ENCODE measurements at places on chromosomes 5 and 9. TPM values are rescaled to one million over a fixed set of nuclear protein-coding genes. Genes with fewer than 3 reads are reported as not detected.

Gene GARIN3
- total RNA-seq, result not detected

GRCh38 chr9:5178126-5178805, 7.2 kb downstream of the INSL6 start:
- DNase-seq, result no peak
- no peak overlapping the region for H3K4me3 ChIP-seq
- no peaks in the 10 kb centered on the region for H3K27me3 ChIP-seq
- no peaks in the 10 kb centered on the region for H3K36me3 ChIP-seq
- H3K27ac ChIP-seq, result no peak overlapping the region
- H3K4me1 ChIP-seq, result no peaks in the 10 kb centered on the region

DNA sequence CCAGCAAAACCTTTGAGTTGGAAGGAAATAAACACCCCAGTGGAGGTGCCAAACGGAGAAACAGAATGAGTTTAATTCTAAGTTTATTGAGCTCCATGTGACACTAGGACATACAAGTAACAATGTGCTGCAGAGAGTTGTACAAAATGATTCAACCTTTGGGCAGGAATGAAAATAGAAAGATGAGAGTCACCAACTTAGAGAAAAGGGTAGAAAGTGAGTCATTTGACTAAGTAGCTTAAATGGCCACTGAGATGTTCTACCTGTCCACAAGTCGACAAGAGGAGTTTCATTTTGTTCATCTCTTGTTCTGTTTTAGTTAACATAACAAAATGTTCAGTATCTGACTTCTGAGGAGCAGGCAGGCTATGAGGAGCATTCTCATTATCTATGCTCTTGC, 284.7 kb downstream of the NR2F1-AS1 start:
- H3K27me3 ChIP-seq, result no peaks in the 10 kb centered on the region
- no peak overlapping the region for H3K4me3 ChIP-seq
- no peak overlapping the region for H3K27ac ChIP-seq
- H3K4me1 ChIP-seq, result no peaks in the 10 kb centered on the region
- DNase-seq, result no peak

GRCh38 chr9:4384750-4385149, 84.9 kb upstream of the GLIS3 start:
- H3K4me3 ChIP-seq, result no peak overlapping the region
- H3K27me3 ChIP-seq, result no peaks in the 10 kb centered on the region
- no peak for DNase-seq
- H3K27ac ChIP-seq, result no peak overlapping the region
- no peaks in the 10 kb centered on the region for H3K36me3 ChIP-seq

DNA sequence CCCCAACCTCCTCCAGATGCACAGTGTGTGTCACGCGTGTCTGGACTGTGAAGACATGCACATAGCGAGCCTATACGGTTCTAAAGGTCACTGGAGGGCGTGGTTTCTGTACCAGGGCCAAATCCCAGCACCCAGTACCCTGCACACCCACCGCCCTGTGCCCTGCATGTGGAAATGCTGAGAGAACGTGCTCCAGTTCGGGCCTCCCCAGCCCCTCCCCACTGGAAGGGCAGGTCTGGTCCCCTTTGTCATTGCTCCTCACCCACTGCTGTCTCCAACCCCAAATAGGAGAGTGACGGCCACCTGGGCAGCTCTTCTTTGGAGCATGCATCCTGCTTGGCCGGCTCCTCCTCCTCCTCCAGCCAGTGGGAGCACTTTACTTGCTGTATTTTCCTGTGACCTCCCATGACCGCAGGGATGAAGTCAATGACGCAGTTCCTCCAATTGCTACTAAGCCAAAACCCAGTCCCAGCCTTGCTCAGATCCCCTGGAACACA, 116.7 kb downstream of the WNK2 start:
- H3K27me3 ChIP-seq, result no peaks in the 10 kb centered on the region
- H3K4me1 ChIP-seq, result no peaks in the 10 kb centered on the region
- no peaks in the 10 kb centered on the region for H3K36me3 ChIP-seq
- no peak overlapping the region for H3K4me3 ChIP-seq
- DNase-seq, result no peak

GRCh38 chr9:112084334-112084733, 90.8 kb downstream of the SUSD1 start:
- no peaks in the 10 kb centered on the region for H3K4me1 ChIP-seq
- DNase-seq, result no peak
- no peak overlapping the region for H3K27ac ChIP-seq
- no peaks in the 10 kb centered on the region for H3K36me3 ChIP-seq
- no peaks in the 10 kb centered on the region for H3K27me3 ChIP-seq

Gene FEM1C
- total RNA-seq, result 10.6 TPM

- H3K36me3 ChIP-seq, result no peaks in the 10 kb centered on the region
- H3K27ac ChIP-seq, result no peak overlapping the region
- H3K4me1 ChIP-seq, result no peaks in the 10 kb centered on the region
- no peaks in the 10 kb centered on the region for H3K27me3 ChIP-seq
- no peak overlapping the region for H3K4me3 ChIP-seq
Measured at GRCh38 chr5:77157732-77158532, 52.5 kb upstream of the PDE8B start.

- no peaks in the 10 kb centered on the region for H3K4me1 ChIP-seq
- no peak overlapping the region for H3K27ac ChIP-seq
- H3K4me3 ChIP-seq, result no peak overlapping the region
- no peaks in the 10 kb centered on the region for H3K27me3 ChIP-seq
- H3K36me3 ChIP-seq, result no peaks in the 10 kb centered on the region
Measured at GRCh38 chr5:178533136-178533535, 57.1 kb downstream of the COL23A1 start.

GRCh38 chr5:96279801-96280542, 153.1 kb downstream of the PCSK1 start:
- no peaks in the 10 kb centered on the region for H3K27me3 ChIP-seq
- H3K27ac ChIP-seq, result no peak overlapping the region
- no peak for DNase-seq
- H3K4me1 ChIP-seq, result no peaks in the 10 kb centered on the region

DNA sequence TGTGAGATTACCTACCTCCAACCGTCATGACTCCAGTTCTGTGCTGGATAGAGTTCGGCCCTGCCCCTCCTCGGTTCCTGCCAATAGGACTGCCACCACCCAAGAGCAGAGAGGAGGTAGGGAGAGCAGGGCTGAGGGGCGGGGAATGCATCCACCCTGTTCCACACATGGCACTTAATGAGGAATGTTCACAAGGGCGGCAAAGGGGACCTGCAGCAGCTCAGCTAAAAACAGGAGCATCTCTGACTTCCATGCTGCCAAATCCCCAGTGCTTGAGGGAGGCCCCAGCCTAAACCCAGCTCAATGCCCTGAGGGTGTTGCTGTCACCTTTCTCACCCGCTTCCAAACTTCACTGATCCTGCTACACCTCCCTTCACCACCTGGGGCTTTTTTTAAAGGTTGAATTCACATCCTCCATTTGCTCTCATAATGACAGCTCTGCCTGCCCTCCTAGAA, 7.8 kb upstream of the DELE1 start:
- no peaks in the 10 kb centered on the region for H3K27me3 ChIP-seq
- DNase-seq, result no peak

Gene TMEM215
- total RNA-seq, result not detected

GRCh38 chr9:21833090-21833801, 30.8 kb downstream of the MTAP start:
- peaks cover 11% of the 10 kb centered on the region for H3K4me1 ChIP-seq
- no peak for DNase-seq
- H3K4me3 ChIP-seq, result no peak overlapping the region
- H3K27me3 ChIP-seq, result no peaks in the 10 kb centered on the region

DNA sequence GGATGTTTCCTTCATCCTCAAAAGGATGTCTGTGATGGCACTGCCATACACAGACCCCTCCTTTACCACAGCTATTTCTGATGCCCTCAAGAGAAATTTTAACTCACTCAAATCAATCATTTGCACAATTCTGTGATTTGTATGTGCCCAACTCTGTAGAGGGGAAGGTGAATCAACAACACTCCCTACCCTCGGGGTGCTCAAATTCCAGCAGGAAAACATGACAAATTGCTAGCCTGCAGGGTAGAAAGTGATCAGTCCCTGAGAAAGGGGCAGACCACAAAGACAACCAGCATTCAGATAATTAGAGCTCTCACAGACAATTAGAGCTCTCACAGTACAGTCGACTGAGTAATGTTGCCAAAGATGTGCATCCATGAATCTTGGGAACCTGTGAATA, 45.3 kb upstream of the FOXE1 start:
- no peak overlapping the region for H3K4me3 ChIP-seq
- H3K4me1 ChIP-seq, result no peaks in the 10 kb centered on the region
- H3K27ac ChIP-seq, result no peak overlapping the region

DNA sequence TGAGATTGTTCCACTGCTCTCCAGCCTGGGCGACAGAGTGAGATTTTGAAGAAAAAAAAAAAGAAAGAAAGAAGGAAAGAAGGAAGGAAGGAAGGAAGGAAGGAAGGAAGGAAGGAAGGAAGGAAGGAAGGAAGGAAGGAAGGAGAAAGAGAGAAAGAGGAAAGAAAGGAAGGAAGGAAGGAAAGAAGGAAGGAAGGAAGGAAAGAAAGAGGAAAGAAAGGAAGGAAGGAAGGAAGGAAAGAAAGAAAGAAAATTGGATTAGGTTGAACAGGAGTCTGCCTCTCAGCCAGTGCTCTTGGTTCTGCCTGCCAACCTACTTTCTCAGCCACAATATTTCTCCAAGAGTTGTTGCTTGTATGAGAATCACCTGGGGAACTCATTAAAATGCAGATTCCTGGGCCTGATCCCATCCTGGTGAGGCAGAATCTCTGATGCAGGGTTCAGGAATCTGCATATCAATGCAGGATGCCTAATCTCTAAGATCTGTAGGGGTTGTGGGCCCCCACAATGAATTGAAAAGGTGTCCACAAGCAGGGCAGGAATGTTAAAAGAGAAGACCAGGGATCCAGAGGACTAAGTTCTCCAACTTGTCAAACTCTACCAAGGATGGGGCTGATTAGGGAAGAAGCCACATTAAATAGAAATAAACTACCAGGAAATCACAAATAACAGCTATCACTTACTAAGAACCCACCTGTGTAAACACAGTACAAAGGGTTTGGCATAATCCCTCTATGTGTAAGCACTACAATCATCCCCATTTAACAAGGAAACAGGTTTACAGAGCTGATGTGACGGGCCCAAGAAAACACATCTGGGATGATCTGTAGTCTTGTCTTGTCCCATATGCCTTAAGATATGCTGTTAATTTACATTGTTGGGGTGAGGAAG, 23.4 kb upstream of the GALNT10 start:
- no peaks in the 10 kb centered on the region for H3K36me3 ChIP-seq
- no peak overlapping the region for H3K4me3 ChIP-seq
- H3K4me1 ChIP-seq, result no peaks in the 10 kb centered on the region
- no peak for DNase-seq

Gene NR5A1
- 0.26 TPM for total RNA-seq

GRCh38 chr5:139747583-139748504, 47.8 kb upstream of the PSD2 start:
- H3K27ac ChIP-seq, result no peak overlapping the region
- no peaks in the 10 kb centered on the region for H3K27me3 ChIP-seq
- H3K4me1 ChIP-seq, result peaks cover 15% of the 10 kb centered on the region
- DNase-seq, result peak; percentile 88
- peak overlapping the region; percentile 44 for H3K4me3 ChIP-seq

DNA sequence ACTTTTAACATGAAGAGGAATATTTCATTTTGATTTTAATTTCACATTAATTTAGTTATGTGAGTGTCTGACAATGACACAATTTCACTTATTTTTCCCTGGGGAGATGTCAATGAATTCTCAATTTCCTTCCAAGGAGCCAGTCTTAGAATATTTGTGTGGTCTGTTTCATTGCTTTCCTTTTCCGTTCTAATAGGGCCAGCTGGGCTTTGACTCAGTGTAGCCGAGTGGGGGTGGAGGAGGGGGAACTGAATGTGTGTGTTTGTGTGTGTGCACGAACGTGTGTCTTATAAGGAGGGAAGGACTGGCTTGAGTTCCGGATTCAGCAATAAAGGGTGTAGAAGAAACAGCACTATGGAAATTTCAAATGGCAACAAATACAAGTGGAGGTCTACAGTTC, 100.0 kb downstream of the BASP1 start:
- no peak overlapping the region for H3K27ac ChIP-seq
- DNase-seq, result no peak
- no peaks in the 10 kb centered on the region for H3K36me3 ChIP-seq
- no peak overlapping the region for H3K4me3 ChIP-seq
- H3K4me1 ChIP-seq, result no peaks in the 10 kb centered on the region

GRCh38 chr9:94287877-94288513, 28.9 kb downstream of the ZNF169 start:
- no peaks in the 10 kb centered on the region for H3K27me3 ChIP-seq
- H3K4me3 ChIP-seq, result no peak overlapping the region
- no peaks in the 10 kb centered on the region for H3K4me1 ChIP-seq
- no peak overlapping the region for H3K27ac ChIP-seq
- DNase-seq, result no peak

DNA sequence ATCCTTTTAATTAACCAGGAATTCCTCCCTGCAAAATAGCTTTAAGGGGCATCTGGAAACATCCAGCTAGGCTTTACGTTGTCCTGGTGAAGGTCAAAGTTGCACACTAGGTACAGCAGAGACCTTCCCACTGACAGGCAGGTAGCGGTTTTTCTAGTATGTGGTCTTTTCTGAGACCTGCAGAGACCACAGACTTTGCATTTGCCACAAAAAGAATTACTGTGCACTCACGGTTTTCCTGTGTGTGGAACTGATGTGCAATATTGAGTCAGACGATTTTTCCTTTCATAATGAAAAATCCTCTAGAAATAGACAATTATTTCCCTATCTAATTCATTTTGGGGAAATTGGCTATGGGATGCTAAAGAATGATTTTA, 417.0 kb upstream of the ADAMTSL1 start:
- no peak overlapping the region for H3K27ac ChIP-seq
- no peaks in the 10 kb centered on the region for H3K36me3 ChIP-seq
- no peak for DNase-seq
- H3K4me3 ChIP-seq, result no peak overlapping the region

Gene HTR4
- total RNA-seq, result 0.23 TPM

Gene CCDC152
- 0.06 TPM for total RNA-seq

GRCh38 chr9:136684799-136685198, 2.5 kb downstream of the AGPAT2 start:
- no peaks in the 10 kb centered on the region for H3K27me3 ChIP-seq
- peak; percentile 52 for DNase-seq
- H3K4me3 ChIP-seq, result peak overlapping the region; percentile 97
- no peaks in the 10 kb centered on the region for H3K36me3 ChIP-seq
- H3K27ac ChIP-seq, result no peak overlapping the region

Gene ROPN1L
- total RNA-seq, result 0.30 TPM

Data from right lobe of liver (tissue), 6 donors.